ENCODE measurements at places on chromosomes 13 and 19.

- DNase-seq = peak; percentile 73
Observed at GRCh38 chr13:43783820-43784219, 3.0 kb downstream of the ENOX1 start.

GRCh38 chr13:56718791-56719190, 421.9 kb upstream of the PRR20A start:
- DNase-seq = no peak

GRCh38 chr19:16338470-16339360, 14.1 kb downstream of the KLF2 start:
- DNase-seq = no peak

DNA sequence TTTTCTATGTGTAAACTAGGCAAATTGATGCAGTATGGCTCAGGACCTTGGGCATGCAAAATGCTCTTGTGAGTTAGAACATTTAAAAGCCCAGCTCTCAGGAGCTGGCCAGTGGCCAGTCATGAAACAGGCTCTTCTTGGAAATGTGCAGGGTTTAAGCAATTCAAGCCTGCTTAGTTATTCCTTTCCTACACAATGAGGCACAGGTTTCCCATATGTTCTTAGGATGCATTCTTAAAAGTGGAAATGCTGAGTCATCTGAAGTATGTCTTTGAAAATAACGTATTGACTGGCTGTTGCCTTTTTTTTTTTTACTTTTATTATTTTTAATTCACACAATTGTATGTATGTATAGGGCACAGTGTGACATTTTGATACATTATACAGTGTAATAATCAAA, 300.7 kb downstream of the SLC7A1 start:
- no peak for DNase-seq

- no peak for DNase-seq
Observed at GRCh38 chr19:3149526-3150505, 14.0 kb downstream of the GNA15 start.

DNA sequence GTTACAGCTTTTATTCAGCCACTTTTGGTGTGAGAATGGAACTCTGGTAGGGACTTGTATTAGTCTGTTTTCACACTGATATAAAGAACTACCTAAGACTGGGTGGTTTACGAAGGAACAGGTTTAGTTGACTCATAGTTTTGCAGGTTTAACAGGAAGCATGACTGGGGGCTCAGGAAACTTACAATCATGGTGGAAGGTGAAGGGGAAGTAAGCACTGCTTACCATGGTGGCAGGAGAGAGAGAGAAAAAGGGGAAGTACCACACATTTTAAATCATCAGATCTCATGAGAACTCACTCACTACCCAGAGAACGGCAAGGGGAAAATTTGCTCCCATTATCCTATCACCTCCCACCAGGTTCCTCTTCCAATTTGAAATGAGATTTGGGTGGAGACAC, 942.2 kb downstream of the PCDH17 start:
- no peak for DNase-seq

- DNase-seq = peak; percentile 66
Observed at GRCh38 chr19:11587302-11587974, 9.8 kb upstream of the ZNF627 start.
